CD4-positive, alpha-beta T cell treated with Interleukin-1 beta for 1 hour (primary cell): ENCODE measurements at places on chromosomes 4 and X.

GRCh38 chr4:85741921-85742591, 267.1 kb downstream of the ARHGAP24 start:
- no peak for DNase-seq

GRCh38 chrX:40085102-40085551, 12.6 kb downstream of the BCOR start:
- no peak for DNase-seq

GRCh38 chrX:135536877-135537276, 16.4 kb downstream of the INTS6L start:
- DNase-seq, result peak; percentile 21

DNA sequence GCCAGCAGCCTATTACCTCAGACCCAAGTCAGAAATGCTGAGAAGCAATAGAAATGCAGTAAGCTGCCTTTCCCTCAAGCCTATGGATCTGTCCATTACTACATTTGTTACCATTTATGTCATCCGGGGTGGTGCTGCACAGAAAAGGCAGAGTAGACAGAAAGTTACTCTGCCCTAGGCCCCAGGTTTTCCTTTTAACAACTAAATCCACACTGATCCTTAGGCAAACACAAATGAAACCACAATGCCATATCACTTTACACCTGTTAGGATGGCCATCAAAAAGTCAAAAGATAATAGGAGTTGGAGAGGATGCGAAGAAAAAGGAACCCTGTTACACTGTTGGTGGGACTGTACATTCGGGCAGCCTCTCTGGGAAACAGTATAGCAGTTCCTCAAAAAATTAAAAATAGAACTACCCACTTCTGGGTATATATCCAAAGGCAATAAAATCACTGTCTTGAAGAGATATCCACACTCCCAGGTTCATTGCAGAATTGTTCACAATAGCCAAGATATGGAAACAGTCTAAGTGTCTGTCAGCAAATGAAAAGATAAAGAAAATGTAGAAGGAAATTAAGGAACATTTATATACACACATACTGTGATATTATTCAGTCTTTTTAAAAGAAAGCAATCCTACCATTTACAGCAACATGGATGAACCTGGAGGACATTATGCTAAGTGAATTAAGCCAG, 186.3 kb downstream of the NWD2 start:
- DNase-seq, result no peak

- DNase-seq, result no peak
Observed at GRCh38 chr4:31328932-31329331, 608.8 kb downstream of the PCDH7 start.

DNA sequence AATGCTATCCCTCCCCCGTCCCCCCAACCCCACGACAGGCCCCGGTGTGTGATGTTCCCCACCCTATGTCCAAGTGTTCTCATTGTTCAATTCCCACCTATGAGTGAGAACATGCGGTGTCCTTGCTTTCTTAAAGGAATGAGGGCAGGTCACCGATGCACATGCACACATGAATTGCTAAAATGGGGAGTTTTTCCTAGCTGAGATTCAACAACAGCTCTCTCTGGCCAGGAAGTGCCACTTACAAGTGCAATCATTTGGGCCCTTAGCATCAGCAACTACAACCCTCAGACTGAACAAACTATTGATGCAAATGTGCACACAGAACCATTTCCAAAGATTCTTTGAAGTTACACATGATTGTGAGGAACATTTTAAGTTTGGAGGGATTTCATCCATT, 95.7 kb upstream of the IQCM start:
- DNase-seq, result no peak

- DNase-seq, result no peak
Observed at GRCh38 chr4:82957045-82957444, 53.6 kb downstream of the LIN54 start.

GRCh38 chr4:187183826-187184225, 460.2 kb upstream of the FAT1 start:
- DNase-seq, result no peak

DNA sequence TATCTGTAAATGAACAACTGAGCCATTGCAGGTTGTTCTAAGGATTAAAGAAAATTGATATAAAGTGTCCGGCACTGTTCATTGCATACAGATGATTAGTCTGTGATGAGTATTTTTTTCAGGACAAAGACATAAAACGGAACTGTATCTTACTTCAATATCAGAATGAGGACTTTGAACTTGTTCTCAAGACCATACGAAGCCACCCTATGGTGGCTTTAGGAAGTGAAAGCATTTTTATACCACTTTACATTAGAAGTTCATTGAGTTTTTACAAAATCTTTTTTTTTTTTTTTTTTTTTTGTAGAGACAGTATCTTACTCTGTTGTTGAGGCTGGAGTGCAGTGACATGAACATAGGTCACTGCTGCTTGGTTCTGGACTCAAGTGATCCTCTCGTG, 45.2 kb upstream of the TRIM2 start:
- DNase-seq, result peak; percentile 7

- DNase-seq, result no peak
Observed at GRCh38 chr4:186272699-186273391, 6.9 kb downstream of the F11 start.

DNA sequence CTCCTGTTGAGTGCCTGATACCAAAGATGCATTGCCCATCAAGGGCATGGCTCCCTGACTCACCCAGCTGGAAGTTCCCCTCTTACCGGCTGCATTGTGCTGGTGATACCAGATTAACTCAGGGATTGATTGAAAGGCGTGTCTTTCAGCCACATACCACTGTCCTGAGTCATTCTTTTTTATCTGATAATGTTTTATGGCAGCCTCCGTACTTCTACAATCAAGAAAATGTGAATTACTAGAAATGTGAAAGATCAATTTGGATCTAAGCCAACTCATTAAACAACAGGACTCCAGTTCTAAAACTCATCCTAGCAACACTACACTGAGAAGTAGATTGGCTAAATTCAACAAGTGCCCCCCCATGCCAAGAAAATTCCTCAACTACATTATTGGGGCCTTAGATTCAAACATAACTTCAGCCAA, 40.0 kb downstream of the TXK start:
- no peak for DNase-seq

DNA sequence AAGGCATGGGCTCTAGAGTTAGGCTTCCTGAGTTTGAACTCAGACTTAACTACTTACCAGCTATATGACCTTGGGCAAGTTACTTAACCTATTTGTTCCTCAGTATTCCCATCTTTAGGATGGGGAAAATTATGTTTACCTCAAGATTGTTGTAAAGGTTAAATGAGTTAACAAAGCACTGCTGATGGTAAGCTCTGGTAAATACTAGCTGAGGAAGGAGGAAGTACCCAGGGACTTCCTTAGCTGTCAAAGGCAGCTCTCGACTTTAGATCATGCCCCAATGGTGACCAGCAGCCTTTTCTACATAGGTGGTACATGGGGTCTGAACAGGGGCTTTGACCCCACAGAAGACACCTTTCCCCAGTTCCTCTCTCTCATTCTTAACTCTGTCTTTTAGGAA, 20.1 kb downstream of the ATP7A start:
- no peak for DNase-seq

GRCh38 chrX:50871922-50872453, 38.5 kb upstream of the BMP15 start:
- DNase-seq, result no peak

DNA sequence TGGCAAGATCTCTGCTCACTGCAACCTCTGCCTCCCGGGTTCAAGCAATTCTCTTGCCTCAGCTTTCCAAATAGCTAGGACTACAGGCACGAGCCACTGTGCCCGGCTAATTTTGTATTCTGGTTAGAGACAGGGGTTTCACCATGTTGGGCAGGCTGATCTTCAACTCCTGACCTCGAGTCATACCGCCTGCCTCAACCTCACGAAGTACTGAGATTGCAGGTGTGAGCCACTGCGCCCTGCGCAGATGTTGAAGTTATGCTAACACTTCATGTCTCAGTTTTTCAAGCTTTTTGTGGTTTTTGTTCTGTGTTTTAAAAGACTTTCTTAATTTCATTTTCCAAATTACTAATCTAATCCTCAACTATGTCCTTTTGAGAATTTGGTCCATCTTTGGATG, 154.4 kb upstream of the TLL1 start:
- no peak for DNase-seq

DNA sequence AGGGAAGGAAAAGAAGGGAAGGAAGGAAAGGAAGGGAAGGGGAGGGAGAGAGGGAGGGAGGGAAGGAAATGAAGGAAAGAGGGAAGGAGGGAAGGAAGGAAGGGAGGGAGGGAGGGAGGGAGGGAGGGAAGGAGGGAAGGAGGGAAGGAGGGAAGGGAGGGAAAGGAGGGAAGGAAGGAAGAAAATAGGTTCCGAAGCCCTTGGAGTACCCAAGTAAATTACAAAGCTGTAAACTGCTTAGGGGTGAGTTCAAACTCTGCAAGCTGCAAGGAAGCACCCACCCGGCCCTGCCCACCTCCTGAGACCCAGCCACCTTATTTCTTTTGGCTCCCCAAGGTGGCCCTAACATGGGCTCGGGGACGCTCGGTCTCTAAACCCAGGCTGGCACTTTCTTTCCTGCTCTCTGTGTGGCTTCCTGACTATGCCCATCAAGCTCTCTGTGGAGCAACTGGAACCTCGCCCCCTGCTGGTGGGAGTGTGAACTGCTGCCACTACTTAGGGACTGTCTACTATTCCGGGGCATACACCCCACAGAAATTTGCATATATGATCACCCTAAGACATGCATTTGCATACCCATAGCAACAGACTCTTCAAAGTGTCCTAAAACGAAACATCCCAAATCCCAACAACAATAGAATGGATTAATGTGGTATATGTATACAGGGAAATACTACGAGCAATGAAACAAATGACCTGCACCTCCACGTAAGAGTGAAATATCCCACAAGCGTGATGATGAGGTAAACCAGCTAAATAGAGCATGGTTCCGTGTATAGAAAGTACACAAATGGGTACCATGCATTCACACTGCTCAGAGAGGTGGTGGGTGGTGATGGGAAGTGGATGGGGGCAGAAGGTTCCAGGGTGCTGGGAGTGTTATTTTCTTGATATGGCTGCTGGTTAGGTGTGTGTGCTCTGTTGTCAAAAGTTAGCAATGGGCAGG, 151.7 kb upstream of the TBL1X start:
- DNase-seq, result peak; percentile 76

DNA sequence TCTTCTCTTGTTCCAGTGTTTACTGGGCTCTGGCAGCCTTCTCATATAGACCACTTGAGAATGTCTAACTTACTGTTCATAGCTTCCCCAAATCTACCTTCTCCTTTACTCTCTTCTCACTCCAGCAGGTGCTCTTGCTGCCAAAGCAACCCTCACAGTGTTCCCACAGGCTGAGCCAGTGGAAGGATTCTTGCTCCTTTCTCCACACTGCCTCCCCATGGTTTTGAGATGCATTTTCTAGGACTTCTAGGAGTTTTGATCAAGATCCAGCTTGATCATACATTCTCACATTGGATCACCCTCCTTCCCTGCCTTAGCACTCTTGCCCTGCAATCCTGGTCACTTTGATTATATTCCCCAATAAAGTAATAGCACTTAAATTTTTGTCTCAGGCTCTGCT, 230.8 kb downstream of the TMEM47 start:
- DNase-seq, result no peak

DNA sequence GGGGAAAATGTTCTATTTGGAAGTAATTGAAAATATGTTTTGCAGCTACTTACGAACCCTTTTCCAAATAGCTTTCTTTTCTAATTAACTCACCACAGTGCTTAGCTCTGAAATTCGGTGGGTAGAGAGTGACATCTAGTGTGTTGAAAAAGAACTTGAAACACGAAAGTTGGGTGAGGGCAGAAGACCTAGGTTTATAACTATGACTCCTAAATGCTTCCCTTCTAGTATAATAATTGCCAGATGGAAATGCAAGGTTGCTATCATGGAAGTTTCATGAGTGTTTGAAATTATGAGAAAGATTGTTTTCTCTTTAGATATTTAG, 77.3 kb upstream of the NOCT start:
- DNase-seq, result no peak

DNA sequence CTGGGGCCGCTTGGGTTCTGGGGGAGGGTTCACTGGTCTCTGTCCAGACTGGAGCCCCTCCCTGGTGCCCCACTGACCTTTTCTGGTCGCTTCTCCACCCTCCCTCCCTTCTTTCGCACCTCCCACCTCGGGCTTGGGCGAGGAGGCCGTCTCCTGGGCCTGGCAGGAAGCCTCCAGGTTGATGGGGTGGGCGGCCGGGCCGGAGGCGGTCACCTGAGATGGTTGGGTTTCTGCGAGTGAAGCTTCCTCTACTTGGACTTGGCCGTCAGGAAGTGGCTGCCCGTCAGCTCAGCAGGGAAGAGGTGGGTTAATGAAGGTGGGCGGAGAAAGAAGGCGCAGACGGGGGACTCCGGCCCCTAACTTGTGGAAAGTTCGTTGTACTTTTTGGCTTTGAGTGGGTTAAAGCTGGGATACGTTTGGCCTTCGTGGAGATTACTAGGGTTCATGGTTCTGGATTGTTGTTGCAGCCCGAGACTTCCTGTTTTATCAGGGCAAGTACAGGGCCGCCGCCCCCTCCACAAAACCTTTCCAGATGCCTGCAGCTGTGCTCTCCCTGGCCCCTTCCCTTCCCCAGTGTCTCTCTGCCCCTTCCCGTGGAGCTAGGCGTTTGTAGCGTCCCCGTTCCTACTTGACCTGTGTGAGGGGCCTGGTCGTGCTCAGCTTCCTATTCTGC, 1.2 kb downstream of the AKAP17A start:
- no peak for DNase-seq

DNA sequence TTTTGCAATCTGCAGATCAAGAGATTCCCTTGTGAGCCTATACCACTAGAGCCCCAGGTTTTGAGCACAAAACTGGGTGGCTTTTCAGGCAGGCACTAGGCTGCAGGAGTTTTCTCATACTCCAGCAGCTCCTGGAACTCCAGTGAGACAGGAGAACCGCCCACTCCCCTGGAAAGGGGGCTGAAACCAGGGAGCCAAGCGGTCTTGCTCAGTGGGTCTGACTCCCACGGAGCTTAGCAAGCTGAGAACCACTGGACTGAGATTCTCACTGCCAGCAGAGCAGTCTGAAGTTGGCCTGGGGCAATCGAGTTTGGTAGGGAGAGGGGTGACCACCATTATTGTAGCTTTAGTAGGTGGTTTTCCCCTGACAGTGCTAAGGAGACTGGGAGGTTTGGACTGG, 313.8 kb upstream of the TEX13C start:
- no peak for DNase-seq

DNA sequence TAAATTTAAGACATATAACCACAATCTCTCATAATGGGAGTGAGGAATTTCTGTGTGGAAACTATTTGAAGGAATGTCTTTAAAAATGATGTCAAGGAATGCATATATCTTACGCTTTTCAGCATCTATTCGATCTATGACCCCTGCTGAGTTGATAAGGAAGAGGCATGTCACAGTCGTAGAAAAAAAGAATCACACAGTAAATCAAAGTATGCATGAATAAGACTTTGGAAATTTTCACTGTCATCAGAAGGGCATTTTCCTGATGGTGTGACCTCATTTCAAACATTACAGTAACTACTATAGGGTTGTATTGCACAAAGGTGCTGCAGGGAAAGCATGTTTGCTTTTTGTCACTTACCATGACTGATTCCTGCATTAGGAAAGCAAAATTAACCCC, 41.5 kb downstream of the REELD1 start:
- no peak for DNase-seq

- DNase-seq, result no peak
Observed at GRCh38 chrX:30228526-30228925, 1.9 kb upstream of the MAGEB3 start.
